Activated naive CD8-positive, alpha-beta T cell treated with anti-CD3 and anti-CD28 coated beads, Interleukin-2, amount 10 ng/mL, durations not matched to agents 7 days and 5 days (primary cell): ENCODE measurements at places on chromosomes 6 and 20. TPM values are rescaled to one million over a fixed set of nuclear protein-coding genes. Genes with fewer than 3 reads are reported as not detected.

RNF114 gene
- 75.8 TPM for total RNA-seq

ROS1 gene
- not detected for total RNA-seq

IP6K3 gene
- total RNA-seq: not detected

SYCP2L gene
- 0.31 TPM for total RNA-seq

FOXS1 gene
- total RNA-seq: not detected

STAU1 gene
- total RNA-seq: 52.5 TPM

POM121L2 gene
- total RNA-seq: not detected

SPAG4 gene
- 5.7 TPM for total RNA-seq
